ENCODE measurements at places on chromosomes 2 and 18. TPM values are rescaled to one million over a fixed set of nuclear protein-coding genes. Genes with fewer than 3 reads are reported as not detected.

DNA sequence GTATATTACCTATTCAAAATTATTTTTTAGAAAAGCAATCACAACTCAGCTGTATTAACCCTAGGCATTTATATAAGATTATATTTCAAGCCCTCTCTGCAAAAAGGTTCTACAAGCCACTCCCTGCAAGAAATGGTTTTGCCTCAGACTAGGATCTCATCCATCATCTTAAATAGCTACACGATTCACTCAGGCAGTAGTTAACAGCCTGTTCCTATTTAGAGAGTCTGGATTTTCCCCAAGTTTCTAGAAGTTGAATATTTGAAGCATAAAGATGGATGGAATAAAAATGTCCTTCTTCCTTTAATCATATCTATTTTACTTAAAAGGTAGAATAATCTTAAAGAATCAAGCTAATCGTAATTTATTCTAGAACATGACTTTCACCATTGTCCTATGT is 167.1 kb upstream of the STK17B start:
- no peak for DNase-seq

GRCh38 chr2:158676295-158676694 is 118.8 kb upstream of the DAPL1 start:
- no peak for DNase-seq

- no peak for DNase-seq
Observed at GRCh38 chr2:178506524-178506923, 26.3 kb downstream of the PLEKHA3 start.

- DNase-seq = no peak
Observed at GRCh38 chr2:159788253-159788652, 9.8 kb downstream of the CD302 start.

The MEIS1 gene
- total RNA-seq = not detected

The MATN3 gene
- not detected for total RNA-seq
